ENCODE measurements at places on chromosomes 2 and 18.

GRCh38 chr2:166411473-166412230 is 35.9 kb upstream of the SCN9A start:
- DNase-seq = no peak

DNA sequence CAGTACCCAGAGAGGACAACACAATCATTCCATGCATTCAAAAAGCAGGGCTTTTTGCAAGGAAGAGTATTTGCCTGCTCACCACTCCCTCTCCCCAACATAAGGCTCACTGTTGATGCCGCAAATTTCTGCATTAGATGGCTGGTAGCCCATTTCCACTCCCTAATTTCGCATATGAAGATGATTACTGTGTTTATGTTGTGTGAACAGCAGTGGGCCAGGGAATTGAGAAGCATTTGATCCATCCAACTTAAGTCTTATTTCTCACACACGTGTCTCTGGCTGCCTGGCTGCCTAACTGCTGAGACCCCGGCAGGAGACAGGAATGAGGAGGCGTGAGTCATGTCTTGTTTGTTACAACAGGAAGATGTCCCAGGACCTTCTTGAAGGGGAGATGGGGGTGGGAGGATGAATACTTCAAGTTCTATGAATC is 294.1 kb downstream of the ALK start:
- no peak for DNase-seq

GRCh38 chr2:127674241-127675209 is 805 bp downstream of the LIMS2 start:
- no peak for DNase-seq

- no peak for DNase-seq
Measured at GRCh38 chr2:215651412-215651811, 215.5 kb upstream of the FN1 start.

DNA sequence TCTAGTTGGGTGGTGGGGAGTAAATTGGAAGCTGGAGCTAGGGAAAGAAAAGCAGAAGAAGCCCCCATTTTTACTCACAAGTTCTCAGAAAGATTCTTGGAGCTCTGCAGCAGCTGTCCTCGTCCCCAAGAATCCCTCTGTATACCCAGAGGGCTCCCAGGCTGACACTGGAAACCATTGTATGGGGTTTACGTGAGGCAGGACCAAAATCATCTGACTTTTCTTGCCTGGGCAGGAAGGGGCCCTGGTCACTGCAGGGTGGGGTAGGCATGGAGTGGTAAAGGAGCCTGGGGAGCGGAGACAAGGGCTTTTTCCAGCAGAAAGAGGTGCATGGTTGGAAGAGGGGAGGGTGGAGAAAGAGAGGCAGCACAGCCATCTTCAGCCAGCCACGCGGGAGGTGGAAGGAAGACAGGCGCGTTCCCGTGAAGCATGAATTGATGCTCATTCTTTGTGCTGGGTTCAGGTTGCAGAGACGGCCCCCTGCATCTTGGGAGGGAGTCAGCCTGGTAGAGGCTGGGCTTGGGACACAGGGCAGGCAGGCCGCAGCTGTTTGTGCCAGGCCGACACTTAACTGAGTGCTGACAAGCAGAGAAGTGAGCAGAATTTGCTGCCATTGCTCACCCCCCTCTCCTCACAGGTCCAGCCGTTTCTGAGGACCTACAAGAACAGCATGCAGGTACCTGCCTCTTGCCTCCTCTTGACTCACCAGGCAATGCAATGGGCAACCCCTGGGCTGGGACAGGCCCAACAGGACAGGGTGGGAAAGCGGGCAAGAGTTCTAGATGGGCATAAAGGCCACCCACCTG is 94.8 kb downstream of the PLB1 start:
- no peak for DNase-seq

- no peak for DNase-seq
Measured at GRCh38 chr2:143717536-143718168, 588.4 kb downstream of the ARHGAP15 start.

- DNase-seq = no peak
Measured at GRCh38 chr2:121570667-121571055, 40.0 kb downstream of the RNU4ATAC start.

GRCh38 chr18:11004294-11004693 is 145.1 kb downstream of the PIEZO2 start:
- no peak for DNase-seq

- no peak for DNase-seq
Measured at GRCh38 chr2:39492095-39492590, 55.1 kb upstream of the MAP4K3 start.

- no peak for DNase-seq
Measured at GRCh38 chr2:197828464-197829135, 24.2 kb downstream of the PLCL1 start.

GRCh38 chr2:238027591-238028415 is 33.0 kb upstream of the SCLY start:
- no peak for DNase-seq

- no peak for DNase-seq
Measured at GRCh38 chr2:224025874-224026273, 13.2 kb downstream of the SERPINE2 start.

GRCh38 chr2:212421556-212422334 is 116.9 kb downstream of the ERBB4 start:
- DNase-seq = no peak

- DNase-seq = no peak
Measured at GRCh38 chr18:55336438-55337100, 251.4 kb downstream of the TCF4 start.

DNA sequence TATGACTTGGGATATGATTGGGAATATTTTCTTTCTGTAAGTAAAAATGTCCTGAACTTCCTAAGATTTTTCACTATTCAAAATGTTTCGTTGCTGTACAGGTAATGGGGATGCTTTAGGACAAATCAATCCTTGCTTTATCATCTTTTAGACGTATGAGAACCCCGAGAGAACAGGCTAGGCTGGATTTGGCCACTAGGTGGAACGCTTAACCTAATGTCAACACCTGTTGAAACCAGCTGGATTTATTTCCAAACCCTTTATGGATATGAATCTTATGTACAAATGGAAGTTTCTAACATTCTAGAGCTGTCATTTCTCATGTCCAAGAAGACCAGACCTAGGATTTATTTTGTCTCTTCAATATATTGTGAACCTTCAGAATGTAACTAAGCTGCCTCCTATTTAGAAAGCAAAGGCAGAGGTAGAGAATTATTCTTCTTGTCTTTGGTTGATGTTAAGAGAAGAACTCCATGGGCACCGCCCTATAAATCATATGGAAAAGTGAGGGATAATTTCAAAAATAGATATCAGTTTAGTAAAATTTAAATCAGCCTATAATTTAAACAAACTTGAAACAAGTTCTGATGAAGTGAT is 96.7 kb downstream of the PMAIP1 start:
- peak; percentile 47 for DNase-seq

GRCh38 chr2:168345601-168346000 is 98.2 kb upstream of the STK39 start:
- DNase-seq = no peak

DNA sequence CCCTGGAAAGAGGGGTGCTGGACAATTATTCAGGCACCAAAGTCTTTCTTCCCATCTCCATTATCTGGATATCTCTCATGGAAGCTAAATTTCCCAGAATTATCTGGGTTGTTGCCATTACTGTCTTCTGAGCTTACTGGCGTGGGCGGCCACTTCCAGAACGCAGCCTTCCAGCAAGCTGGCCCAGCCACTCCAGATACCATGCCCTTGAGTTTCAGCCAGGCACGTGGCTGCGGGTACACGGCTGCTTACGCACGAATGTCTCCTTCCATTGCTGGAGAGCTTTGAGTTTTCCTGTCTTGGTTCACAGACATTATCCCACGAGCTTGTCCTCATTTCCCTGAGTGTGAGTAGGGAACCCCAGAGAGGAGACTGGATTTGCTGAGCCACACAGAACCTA is 32.7 kb downstream of the CELF4 start:
- DNase-seq = no peak

- no peak for DNase-seq
Measured at GRCh38 chr2:128277961-128278681, 40.5 kb downstream of the HS6ST1 start.

- DNase-seq = no peak
Measured at GRCh38 chr18:59769129-59769865, 72.1 kb upstream of the CCBE1 start.

- no peak for DNase-seq
Measured at GRCh38 chr2:45715601-45716379, 64.3 kb downstream of the PRKCE start.

- DNase-seq = no peak
Measured at GRCh38 chr2:62202019-62202722, 6.3 kb downstream of the B3GNT2 start.

DNA sequence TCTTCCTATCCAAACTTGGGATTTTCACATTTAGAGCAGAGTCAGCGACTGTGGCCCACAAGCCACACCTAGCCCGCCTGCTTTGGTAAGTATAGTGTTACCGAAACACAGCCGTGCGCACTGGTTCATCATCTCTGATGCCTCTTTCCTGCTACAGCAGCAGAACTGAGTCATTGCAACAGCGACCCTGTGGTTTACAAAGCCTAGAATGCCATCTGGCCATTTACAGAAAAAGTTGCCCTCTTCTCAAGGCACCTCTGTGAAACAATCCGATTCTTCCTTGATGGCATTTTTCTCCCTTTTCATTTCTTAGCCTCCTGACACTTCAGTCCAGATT is 10.7 kb upstream of the IAH1 start:
- no peak for DNase-seq

GRCh38 chr2:240465268-240465764 is 29.9 kb downstream of the GPC1 start:
- DNase-seq = peak; percentile 8

- DNase-seq = no peak
Measured at GRCh38 chr2:23519334-23519651, 134.3 kb downstream of the KLHL29 start.

Measured in BE2C (cell line).